Umbilical cord (tissue), 2 donors: ENCODE measurements at places on chromosomes 6 and 20.

DNA sequence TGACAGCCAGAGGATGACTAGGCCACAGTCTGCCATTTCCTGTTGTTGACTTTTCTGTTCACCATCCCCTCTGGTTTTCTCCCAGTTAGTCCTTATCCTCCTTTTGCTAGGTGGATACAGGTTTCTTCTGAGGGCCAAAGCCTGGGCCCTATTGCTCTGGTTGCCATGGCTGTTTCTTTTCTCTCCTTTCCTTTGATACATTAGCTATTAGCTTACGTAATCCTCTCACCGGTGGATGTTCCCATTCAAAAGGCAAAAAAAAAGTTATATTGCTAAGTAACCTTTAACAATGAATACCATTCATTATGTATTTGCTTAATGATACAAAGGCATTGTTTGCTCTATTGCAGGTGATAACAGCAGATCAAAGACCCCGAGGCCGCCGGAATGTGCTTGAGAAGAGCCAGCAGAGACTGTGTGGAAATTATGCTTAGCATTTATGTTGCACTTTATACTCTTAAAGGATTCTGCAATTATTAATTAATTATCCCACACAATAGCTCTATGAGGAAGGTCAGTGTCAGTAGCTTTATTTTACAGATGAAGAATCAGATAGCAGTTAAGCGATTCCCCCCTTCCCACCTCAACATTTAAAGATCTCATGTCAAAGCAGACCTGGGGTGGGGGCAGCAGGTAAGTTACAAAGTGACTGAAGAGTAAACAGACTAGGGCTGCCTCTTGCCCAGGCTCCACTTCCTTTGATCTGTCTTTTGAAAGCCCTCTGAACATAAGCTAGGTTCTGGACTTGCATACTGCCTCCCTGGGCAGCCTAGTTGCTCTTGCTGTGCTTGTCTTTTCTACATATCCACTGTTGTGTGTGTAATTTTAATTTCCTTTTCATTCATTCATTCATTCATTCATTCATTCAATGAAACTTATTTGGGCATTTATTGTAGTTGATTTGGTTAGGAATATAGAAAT, 14.5 kb upstream of the TFB1M start:
- DNase-seq: no peak

GRCh38 chr6:125612345-125612846, 137.0 kb upstream of the HEY2 start:
- no peak for DNase-seq

DNA sequence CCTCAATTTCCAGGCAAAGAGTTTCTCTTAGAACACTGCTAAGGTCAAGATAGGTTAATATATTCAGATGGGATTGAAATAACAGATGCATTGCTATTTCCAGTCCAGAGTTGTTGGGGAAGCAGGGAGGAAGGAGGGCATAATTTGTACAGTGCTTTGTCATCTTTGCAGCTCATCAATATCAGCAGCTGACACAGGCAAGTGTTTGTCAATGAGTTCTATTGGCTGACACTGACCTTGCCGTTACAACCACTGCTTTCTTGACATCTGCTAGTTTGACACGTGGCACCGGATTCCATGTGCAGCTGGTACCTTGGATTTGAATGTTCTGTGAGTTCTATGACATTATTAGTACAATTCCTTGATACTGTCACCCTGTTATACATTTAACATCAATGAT, 28.0 kb upstream of the MLIP start:
- peak; percentile 1 for DNase-seq

- no peak for DNase-seq
Measured at GRCh38 chr6:33874136-33874760, 70.4 kb upstream of the MLN start.

DNA sequence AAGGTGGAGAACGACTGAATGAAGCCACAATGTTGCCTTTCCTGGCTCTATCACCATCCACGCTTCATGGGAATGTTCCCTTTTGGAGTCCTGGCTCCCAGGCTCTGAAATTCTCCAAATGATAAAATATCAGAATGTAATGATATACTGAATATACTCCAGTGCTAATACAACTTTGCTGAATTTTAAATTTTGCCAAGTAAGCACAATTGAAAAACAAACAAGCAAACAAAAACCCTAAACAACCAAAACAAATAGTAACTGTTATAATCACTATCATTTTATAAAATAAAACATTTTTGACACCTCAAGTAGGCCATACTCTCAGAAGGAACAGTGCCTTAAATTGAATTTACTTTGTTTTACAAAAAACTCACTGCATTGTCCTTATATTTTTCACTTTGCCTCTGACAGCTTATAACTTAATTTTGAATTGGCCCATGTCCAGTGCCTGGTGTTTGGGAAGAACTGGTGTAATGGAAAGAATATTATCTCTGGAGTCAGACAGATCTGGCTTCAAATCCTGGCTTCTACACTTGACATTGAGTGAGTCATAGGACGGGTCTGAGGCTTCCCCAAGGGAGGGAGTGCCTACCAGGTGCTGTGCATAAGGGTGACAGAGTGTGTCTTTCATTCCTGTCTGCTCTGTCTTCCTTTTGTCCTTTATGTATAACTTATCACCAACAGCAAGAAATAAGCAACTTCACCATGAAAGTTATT, 698.3 kb downstream of the EPM2A start:
- DNase-seq: peak; percentile 43

- no peak for DNase-seq
Measured at GRCh38 chr6:128822271-128822670, 60.7 kb upstream of the LAMA2 start.

DNA sequence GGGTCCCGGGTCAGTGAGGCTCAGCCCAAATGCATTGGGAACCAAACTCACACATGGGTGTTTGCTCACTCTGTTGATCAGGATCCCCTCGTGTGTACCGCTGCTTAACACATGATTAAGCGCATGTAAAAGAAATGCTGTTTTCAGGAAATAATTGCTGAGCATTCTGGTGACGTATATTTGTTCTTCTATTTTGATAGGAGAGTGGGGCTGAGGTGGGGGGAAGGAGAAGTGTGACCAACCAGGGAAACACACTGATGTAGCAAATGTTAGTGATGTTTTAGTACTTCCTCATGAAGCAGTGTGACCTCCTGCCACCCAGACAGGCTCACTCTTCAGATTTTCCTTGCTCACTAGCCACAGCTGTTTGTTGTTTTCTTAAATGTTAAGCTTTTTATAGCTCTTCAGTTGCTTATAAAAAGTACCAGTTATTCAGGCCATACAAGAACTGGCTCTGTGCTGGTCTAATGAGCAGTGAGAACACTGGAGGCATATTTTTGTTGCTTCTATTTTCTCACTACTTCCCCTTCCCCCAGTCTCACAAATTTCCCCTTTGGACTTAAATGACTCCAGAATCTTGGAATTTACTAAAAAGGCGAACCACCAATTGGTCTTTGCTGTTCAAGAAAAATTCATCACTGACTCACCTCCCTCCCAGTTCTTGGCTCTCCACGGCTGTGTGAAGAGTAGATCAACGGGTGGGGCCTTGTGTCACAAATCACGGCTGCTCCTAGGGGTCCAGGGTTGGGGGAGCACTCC, 79.2 kb upstream of the BACH2 start:
- DNase-seq: no peak

DNA sequence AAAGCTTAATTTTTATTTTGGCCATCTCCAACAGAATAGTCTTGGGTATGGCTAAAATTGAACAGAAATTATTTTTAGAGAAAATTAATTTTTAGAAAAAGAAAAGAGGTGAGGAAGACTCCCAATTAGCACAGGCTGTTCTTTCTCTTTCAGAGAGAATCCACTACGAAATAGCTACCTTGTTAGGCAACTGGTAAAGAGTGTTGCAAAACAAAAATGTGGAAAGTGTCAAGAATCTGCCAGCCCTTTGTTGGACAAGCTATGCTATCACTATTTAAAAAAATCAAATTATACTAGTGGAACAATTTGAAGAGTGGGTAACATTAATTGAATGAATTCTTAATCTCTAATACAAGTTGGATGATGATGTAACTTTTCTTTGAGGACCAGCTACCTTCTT, 19.2 kb upstream of the ZSCAN9 start:
- no peak for DNase-seq

- DNase-seq: no peak
Measured at GRCh38 chr6:12865671-12866181, 149.2 kb downstream of the PHACTR1 start.

DNA sequence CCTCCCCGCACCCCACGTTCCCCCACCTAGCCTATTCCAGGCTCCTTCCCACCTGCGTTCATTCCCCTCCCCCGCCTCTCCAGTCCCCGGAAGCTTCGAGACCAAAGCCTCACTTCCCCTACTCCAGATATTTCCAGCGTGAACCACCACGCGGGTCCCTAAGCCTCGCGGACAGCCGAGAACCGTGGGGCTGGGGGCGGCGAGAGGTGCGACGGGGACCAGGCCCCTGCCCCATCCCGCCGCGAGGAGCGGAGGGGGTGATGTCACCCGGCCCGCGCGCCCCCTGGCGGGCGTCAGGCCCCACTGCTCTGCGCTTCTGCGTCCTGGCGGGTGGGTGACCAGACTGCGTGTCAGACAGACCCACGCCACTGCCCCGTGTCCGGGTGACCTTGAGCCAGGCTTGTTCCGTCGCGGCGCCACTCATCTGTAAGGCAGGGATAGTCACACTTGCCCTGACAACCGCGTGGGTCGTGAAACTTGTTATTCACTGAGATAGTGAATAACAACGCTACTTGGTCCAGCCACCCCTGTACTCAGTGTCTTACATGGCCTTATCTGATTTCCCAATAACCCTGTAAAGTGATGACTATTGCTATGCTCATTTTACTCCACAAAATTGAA, 9.0 kb upstream of the HSP90AB1 start:
- DNase-seq: peak; percentile 76

- DNase-seq: no peak
Measured at GRCh38 chr6:99099243-99099642, 151.5 kb upstream of the FBXL4 start.

DNA sequence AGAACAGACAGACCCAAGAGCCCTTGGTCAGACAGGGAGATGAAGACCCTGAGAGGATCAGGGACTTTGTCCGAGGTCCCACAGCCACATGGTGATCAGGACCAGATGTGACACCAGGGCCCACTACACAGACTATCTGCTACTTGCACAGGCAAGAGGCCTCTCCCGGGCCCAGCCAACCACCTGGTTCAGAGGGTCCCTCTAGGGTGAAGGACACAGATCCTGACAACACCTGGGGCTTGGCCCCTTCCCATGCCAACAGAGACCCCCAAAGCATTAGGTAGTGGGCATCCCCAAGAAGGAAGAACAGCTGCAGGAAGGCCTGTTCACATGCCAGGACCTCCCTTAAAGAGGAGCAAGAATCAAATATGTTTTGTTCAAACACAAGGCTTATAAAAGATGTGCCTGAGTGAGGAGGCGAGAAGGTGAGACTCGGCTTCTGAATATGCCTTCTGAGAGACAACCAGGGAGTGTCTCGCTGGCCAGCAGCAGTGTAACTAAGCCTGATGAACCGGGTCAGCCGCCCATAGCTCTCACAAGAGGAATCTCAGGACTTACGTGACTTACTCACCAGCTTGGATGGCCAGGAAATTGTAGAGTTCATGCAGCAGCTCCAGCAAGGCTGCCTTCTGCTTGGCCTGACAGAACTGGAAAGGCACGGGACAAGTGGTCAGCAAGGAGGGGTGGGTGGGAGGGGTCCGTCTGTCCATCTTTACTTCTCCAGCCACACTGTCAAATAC, 5.0 kb downstream of the LEMD2 start:
- DNase-seq: no peak

DNA sequence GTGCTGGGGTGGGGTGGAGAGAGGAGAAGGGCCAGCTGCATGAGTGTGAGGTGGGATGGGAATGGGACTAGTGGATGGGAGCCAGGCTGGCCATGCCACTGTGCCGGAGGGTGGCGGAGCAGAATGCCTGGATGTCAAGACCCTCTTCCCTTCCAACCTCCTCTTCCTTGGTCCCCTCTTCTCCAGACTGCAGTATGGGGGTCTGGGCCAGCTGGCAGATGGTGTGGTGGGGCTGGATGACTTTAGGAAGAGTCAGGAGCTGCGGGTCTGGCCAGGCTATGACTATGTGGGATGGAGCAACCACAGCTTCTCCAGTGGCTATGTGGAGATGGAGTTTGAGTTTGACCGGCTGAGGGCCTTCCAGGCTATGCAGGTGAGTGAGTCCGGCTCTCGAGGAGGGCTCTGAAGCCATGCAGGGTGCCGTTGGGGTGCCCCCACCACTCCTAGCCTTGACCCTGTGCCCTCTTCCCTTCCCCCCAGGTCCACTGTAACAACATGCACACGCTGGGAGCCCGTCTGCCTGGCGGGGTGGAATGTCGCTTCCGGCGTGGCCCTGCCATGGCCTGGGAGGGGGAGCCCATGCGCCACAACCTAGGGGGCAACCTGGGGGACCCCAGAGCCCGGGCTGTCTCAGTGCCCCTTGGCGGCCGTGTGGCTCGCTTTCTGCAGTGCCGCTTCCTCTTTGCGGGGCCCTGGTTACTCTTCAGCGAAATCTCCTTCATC, 7.7 kb downstream of the DDR1 start:
- DNase-seq: no peak

DNA sequence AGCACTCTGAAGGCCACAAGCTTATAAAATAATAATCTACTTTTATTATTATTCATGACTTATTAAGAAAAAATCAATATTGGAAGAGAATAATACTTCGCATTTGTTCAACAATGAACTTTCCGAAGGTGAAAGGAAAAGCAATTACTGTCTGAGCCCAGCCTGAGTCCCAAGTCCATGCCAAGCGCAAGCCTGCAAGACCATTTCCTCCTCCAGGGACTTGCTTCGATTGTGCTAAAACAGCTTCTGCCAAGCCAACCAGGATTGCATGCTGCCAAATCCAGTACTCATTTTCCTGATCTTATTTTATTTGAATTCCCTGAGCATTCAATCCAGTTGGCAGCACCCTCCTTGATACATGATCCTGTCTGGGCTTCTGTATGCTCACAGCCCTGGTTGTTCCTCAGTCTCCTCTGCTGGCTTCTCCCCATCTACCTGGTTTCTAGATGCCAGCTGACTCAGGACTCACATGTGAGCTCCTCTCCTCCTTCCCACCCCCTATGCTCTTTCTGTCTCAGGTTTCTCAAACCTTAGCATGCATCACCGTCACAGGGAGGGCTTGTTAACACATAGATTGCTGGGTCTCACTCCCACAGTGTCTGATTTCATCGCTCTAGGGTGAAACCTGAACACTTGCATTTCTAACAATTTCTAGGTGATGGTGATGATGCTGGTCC, 55.9 kb upstream of the PSMF1 start:
- DNase-seq: no peak

GRCh38 chr6:16256781-16257180, 18.4 kb downstream of the GMPR start:
- no peak for DNase-seq

DNA sequence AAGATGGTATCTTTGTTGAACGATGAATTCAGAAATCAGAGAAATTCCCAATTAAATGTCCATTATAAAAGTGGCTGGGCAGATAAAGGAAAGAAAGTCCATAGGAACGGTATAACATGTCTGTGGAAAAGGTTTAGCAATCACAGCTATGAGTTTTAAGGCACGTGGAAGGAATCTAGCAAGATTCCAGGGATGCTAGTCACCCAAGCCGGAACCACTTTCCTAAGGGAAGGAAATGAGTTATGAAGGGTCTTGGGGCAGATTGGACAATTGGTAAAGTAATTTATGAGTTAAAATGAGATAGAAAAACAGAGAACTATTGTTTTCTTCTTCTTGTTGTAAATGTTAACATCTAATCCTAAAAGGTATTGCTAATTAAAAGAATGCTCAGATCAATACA, 384.8 kb downstream of the ADGRB3 start:
- DNase-seq: no peak

- no peak for DNase-seq
Measured at GRCh38 chr6:23952245-23952644, 173.8 kb upstream of the NRSN1 start.

GRCh38 chr20:50885068-50885467, 46.2 kb downstream of the ADNP start:
- no peak for DNase-seq

- DNase-seq: no peak
Measured at GRCh38 chr6:163301726-163302635, 112.5 kb upstream of the QKI start.
